ENCODE measurements at places on chromosomes 3 and 15.

DNA sequence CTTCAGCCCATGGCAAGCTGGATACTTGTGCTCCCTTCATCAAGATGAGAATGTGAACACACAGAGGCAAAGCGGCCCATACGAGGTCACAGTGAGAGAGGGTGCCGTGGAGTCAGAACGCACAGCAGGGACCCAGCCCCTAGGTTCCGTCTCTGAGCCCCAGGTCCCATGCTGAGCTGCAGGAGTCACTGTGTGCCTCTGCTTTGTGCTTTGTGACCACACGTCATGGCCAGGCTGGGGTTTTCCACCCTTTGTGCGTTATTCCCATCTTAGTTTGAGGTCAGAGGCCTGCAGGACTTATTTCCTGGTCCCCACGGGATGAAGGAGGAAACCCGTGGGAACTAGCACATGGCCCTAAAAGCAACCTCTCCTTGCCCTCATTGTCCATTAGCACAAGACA lies 140.3 kb downstream of the TJP1 start:
- DNase-seq: no peak

DNA sequence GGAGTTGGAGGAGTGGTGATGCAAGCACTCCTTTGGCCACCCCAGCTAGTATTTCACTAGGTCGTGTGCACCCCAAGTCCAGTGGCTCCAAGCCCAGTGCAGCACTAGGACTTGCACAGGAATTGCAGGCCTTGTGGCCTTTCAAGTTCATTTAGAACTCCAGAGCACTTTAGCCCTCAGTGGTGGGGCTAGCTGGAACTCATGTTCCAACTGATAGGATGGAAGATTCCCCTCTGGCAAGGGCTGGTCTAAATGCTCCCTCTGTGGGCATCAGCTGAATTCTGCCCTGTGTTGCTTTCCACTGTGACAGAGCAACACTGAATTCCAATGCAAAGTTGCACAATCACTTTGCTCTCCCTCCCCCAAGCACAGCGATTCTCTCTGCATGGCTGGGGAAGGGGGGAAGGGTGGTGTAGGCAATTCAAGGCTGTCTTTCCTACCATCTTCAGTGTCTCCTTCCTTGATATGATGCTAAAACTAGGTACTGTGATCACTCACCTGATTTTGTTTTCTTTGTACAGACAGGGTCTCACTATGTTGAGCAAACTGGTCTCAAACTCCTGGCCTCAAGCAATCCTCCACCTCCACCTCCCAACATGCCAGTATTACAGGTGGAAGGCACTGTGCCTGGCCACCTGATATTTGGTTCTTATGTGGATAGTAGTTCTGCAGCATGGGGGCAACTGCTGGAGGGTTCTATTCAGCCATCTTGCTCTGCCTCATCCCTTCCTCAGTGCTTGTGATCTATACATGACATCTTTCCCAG lies 10.3 kb downstream of the USF3 start:
- DNase-seq: peak; percentile 56

DNA sequence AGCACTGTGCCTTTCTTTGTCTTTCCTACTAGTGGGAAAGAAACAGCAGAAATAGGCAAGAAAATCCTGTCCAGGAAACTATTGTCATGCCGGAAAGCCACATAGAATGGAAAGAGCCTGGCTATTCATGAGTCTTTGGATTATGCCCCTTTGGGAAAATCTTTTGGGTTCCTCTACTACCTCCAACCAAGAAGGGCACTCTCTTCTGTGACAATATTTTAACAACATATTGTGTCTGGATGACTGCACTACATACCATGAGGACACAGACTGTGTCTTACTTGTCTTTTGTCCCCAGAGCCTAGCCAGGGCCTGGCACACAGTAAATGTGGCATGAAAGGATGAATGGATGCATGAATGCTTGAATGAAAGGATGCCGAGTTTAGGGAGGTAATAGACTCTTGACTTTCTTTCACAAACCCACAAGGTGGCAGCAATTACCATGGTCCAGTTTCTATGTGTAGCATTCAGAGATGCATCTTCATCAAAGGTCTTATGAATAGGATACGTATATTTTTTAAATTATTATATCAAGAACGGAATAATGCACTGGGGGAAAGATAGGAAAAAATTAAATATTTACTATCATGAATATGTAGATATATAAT lies 30.3 kb downstream of the ARL14 start:
- DNase-seq: peak; percentile 59

- no peak for DNase-seq
These were observed 11.6 kb upstream of the CSPG5 start for GRCh38 chr3:47590216-47590615.

GRCh38 chr3:54393150-54393549 lies 270.8 kb downstream of the CACNA2D3 start:
- DNase-seq: no peak

GRCh38 chr3:5645692-5646410 lies 458.3 kb downstream of the EDEM1 start:
- DNase-seq: no peak

DNA sequence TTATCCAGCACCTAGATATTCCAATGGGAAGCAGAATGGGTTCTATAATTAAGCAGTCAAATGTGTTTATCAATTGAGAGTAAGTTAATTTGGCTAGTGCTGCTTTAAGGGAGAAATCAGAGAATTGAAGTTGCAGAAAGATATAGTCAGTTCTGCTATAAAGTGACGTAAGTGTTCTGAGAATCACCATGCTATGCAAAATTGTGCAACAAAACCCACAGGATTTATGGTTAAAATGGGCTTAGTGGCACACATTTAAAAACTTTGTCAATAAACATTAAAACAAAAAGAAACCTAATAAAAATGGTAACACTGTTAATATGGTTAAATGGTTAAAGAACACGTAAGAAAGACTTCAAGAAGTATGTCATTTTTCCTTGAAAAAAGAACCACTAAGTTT lies 74.5 kb downstream of the TMEM108 start:
- no peak for DNase-seq

DNA sequence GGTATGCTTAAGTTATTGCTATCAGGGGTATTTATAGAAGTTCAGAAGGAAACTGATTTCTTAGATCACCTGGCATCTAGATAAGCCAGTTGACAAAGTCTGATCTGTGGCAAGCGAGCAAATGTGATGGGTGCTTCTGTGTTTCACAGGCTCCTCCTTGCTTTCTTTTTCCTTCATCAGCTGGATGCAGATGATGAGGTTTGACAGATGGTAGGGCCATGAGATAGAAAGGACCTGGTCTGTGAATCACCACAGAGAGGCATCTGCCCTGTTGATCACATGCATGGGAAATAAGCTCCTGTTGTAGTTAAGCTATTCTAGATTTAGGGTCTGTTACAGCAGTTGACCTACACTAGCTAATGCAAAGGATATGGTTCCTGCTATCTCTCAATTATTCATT lies 372.0 kb downstream of the NEK10 start:
- no peak for DNase-seq
